ENCODE measurements at places on chromosomes 2 and 18.

- DNase-seq: no peak
These were observed 155.9 kb downstream of the KLHL29 start for GRCh38 chr2:23540804-23541360.

- DNase-seq: no peak
These were observed 19.9 kb upstream of the SP3 start for GRCh38 chr2:173984866-173985604.

DNA sequence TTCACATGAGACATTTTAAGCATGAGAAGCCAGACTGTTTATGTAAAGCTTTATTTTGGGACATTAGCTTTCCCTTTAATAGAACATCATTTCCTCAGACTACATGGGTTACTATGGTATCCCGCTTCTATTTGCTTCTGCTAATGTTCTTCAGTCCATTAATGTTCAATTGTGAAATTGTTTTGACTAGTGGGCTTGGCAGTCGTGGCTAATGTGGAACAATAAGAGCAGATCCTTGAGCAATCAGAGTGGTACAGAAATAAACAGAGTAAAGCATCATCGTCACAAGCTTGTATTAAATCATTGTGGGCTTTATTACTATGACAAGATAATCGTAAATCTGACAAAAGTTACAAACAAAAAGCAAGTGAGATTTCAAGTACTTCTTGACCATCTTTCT lies 60.2 kb downstream of the PDE1A start:
- DNase-seq: peak; percentile 49

DNA sequence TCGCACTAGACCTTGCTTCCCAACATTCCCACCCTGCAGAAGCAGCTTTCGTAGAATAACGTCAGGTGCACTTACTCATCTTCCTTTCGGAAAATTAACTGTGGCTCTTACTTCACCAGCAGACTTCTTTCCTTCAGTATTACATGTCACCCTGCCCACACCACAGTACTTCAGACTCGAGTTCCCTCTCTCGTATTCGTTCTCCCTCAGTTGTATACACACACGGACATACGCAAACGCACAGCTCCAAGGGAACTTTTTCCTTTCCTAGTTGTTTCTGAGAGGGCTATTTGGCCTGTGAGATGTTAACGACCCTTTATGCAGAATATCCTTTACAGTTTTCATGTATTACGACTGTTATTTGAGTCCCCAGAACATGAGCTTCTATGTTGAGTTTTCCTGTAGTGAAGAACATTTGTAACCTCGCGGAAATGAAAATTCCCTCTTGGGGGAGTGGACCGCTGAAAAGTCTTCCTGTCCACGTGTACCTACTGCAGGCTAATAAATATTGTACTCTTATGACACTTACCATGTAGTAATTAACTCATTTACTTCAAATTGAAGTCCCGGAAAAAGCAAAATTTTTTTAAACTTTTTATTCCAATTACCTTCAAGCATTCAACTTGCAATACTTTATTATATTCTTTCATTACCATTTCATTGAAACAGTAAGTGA lies 908 bp downstream of the ERLEC1 start:
- DNase-seq: no peak

GRCh38 chr2:168033966-168034365 lies 213.4 kb downstream of the STK39 start:
- no peak for DNase-seq

GRCh38 chr2:105926960-105927678 lies 182.4 kb downstream of the NCK2 start:
- DNase-seq: no peak

- no peak for DNase-seq
These were observed 14.3 kb downstream of the MAP3K2 start for GRCh38 chr2:127373362-127374083.

GRCh38 chr2:235030936-235031335 lies 79.1 kb downstream of the SH3BP4 start:
- DNase-seq: no peak

DNA sequence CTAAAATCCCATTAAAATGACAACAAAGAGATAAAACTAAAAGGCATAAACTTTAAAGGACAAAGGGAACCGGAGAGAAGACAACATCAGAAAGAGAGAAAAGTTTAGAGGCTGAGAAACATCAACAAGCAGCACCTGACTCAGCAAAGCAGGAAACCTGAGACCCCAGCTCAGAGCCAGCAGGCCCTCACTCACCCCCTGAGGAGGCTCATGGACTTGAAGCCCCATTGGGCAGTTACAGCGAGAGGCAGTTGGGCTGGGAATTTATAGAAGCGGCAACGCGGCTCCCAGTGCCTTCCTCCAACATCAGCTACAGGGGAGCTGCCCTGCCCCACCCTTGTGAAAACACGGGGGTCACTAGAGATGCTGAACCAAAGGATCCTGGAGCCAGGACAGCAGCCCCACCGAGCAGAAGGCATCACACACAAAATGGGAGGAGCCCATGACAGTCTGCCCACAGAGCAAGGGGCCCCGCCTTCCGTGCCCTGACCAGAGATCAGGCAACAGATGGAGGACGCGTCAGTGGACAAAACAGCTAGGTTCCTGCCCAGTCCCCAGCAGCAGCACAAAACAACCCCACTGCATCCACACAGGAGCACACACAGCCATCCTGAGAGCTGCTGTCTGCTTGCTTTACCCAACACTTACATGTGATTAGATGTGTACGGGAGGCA lies 52.7 kb downstream of the CMPK2 start:
- no peak for DNase-seq

DNA sequence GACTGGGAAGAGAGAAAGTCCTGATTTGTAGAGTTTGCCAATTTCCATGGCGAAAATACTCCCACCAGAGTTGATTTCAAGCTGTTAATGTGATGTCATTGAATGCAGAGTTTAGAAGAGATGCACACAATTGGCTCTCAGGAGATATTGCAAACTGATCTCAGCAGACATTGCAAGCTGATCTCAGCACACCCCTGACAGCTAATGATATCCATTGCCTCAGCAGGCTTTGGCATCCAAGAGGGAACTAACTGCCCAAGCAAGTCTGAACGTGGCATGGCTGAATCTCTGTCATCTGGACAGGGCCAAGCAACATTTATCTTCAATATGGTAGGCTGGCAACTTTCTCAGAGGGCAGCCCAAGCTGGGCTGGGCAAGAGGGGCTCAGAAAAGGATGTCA lies 78.4 kb upstream of the CYP1B1 start:
- DNase-seq: no peak

GRCh38 chr2:191263050-191263449 lies 17.8 kb downstream of the MYO1B start:
- DNase-seq: no peak

GRCh38 chr2:172613040-172613439 lies 57.1 kb downstream of the PDK1 start:
- DNase-seq: peak; percentile 55

DNA sequence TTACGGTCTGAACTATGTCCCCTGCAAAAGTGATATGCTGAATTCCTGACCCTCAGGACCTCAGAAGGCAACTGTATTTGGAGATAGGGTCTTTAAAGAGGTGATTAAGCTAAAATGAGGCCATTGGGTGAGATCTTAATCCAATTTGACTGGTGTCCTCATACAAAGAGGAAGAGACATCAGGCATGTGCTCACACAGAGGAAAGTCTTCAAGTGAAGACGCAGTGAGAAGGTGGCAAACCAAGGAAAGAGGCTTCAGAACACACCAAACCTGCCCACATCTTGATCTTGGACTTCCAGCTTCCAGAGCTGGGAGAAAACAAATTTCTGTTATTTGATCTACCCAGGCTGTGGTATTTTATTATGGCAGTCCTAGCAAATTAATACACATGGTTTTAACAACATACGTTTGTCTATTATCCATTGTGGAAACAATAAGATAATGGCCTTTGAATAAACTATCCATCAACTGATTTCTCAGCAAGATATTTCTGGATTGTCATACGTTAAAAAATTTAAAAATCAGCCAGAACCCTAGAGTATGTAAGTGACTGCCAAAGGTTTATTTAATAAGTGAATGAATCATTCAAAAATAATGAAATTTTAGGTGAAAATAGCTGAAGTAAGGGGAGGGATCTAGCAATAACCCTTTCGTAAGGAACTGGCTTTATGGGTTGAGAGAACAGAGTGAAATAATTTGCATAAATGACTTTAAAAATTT lies 6.5 kb downstream of the WIPF1 start:
- peak; percentile 52 for DNase-seq

DNA sequence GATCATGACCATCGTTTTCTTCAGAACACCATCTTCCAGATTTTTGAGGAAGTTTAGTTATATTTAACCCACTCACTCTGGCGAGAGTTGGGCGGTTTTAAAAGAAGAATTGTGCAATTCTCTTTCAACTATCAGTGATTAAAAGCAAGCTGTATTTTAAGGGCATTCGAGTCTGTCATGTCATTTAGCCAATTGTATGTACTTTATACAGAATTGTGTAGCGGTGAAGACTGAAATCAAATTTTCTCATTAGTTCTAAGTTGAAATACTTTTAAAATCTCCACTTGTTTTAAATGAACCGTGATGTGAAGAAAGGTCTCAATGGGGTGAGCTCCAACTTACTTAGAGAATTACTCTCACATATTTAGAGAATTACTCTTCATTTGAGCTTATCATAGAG lies 214.6 kb upstream of the DTNA start:
- DNase-seq: no peak
